ENCODE measurements at places on chromosomes 12 and 14. TPM values are rescaled to one million over a fixed set of nuclear protein-coding genes. Genes with fewer than 3 reads are reported as not detected.

DNA sequence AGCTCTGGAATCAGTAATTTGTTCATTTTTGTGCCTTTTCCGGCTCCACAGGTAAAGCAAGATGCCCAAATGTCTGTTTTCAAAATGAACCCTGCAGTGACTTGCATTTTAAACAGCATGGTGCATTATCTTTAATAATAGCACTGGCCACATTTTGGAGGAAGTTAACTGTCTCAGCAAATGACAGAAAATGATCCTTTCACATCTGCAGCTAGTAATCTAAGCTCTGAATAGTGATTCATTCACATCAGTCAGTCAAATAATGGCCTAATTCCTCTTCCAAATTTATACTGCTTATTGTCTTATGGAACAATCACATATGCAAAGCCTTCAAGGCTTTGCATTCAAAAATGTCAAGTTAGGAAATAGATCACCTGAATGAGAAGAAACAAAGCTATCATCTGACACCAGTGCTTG lies 75.6 kb downstream of the PPM1H start:
- no peak for DNase-seq

- DNase-seq, result no peak
These were observed 22.7 kb downstream of the HIF1A start for GRCh38 chr14:61718039-61718438.

SMIM41 gene
- 0.79 TPM for polyA plus RNA-seq

POTEM gene
- polyA plus RNA-seq, result not detected

GRCh38 chr14:68305738-68306137 lies 486.2 kb downstream of the RAD51B start:
- DNase-seq, result no peak

DNA sequence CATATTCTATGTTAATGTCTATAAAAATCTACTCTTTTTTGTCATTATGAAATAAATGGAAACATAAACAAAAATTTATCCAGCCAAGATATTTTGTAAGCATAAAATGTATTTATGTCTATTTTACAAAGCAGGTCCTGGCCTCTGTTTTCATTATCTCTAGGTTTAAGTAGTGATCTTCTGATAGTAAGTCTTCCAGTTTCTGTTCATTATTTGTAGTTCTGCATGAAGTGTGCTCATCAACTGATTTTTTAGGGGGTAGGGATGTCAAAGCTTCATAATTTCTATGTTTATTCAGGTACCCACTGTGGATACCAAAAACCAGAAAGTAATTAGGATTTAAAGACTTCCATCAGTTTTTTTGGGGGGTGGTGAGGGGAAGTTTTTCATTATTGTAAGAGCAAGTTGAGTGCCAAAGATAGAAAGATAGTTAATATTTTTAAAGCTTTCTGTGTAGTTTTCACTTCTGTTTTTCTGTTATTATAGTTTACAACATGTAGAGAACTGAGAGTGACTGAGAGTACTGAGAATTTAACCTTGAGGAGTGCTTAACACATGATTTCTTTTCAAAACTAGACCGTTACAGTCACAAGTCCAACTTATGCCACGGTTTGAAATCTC lies 30.6 kb upstream of the LMO3 start:
- no peak for DNase-seq

APEX1 gene
- 177 TPM for polyA plus RNA-seq

ZC2HC1C gene
- 5.3 TPM for polyA plus RNA-seq

DNA sequence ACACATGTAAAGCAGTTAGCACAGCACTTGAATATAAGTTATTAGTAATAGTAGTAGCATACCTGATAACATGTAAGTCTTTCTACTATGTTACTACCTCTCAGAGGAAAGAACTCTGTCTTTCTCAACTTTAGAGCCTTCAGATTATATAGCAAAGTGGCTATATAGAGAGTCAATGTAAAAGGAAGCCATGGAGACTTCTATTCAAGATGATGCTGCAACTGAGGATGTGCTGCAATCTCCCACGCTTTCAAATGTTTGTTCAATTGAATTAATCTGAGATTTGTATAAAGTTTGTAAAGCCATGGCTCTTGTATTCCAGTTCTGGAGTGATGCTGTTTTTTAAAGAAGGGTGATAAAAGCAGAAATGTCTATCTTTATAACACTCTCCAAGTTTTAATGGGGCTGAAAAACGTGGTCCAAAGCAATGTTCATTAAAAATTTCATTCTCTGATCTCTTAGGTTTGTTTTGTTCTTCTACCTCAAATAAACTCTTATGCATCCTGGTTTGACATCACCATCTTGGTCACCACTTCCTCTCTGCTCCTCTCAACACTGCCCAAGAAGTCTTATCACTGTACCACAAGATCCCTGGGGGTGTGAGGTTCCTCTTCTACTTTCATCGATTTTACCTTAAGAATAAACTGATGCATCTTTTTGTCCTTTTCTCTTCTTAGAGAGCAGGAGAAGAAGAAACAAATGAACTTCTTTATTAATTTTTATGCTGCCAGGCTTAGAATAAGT lies 40.6 kb downstream of the C12orf42 start:
- DNase-seq, result no peak

DNA sequence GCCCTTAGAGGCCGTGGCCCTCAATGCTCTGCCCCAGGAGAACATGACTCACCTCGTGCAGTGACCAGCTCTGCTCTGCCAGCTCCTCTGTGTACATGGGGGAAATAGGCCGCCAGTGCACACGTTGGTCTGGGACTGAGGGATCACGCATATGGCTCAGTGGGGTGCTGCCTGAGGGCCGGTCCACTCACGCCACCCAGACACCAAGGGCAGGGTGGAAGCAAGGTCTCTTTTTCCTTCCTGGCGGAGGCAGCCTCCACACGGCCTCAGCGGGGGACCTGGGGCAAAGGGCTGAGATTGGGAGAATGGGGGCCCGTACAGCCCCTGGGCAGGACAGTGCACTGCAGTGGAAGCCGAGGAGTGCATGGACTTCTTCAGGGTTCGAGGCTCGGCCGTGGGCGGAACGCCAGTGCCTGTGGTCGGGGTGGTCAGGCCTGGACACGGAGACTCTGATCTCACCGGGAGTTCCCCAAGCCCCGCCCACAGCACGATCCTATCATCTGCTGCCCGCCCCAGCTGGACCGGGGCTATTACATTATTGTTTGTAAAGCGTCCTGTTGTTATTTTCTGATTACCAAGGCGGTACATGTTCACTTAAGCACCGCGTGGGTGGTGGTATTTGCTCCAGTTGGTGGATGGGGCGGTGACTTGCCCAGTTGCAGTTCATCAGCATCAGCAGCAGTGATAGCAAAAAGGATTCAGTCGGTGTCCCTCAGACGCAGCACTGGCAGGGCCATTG lies 38.8 kb upstream of the TDRD9 start:
- no peak for DNase-seq

NOXRED1 gene
- polyA plus RNA-seq, result 2.4 TPM

GRCh38 chr12:104702565-104703139 lies 245.9 kb downstream of the CHST11 start:
- DNase-seq, result no peak

ANO2 gene
- 6.4 TPM for polyA plus RNA-seq

DNA sequence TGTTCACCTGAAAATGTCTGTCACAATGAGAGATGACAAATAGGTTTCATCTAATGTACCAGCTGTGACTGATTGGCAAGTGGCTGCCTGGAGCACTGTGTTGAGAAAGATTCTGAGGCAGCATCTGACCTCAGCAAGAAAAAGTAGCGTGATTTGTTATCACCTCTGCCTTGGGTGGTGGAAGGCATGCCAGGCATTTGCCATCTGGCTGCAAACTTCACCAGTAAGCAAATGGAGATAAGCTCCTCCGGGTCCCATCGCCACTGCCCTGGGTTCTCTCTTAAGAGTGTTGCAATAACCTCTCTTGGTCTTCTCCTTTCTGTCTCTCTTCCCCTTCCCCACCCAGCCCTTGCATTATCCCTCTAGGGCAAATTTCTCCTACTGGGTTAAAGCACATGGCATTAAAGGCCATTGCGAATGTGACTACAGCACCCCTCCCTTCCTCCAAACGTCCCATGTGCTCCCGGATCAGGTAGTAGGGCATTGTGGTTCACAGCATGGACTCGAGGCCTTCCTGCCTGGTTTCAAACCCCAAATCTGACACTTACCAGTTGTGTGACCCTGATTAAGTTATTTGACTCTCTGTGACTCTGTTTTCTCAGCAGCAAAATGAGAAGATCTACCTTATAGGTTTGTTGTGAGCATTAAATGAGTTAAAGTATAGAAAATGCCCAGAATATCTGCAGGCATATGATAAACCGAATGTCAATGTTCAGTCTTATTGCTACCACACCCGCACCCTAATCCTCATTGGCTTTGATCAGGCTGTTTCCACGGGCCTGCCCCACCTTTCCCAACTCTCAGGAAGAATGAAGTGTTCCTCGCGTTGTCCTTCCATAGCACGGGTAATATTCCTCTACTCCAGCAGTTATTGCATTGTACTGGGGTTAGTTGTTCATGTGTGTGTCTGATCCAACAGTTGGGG lies 8.2 kb upstream of the LGALS3 start:
- DNase-seq, result no peak

GRCh38 chr12:104473374-104473983 lies 16.7 kb downstream of the CHST11 start:
- no peak for DNase-seq

DNA sequence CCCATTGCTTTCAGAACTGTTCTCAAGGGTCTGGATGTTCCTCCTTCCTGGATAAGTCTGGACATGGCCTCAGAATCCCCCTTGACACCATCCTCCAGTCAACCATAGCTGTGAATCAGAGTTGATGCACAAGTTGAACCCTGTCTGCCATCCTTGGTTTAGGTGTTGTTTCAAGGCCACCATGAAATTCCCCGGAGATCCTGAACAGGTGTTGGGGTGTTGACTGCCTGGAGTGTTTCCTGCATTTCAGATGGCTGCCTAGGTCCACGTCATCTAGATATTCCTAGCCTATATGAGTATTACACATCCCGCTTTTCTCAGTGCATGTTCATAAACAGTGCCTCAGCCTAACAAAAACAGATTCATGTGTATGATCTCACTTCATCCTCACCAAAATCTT lies 86.7 kb upstream of the PWP1 start:
- DNase-seq, result no peak

DNA sequence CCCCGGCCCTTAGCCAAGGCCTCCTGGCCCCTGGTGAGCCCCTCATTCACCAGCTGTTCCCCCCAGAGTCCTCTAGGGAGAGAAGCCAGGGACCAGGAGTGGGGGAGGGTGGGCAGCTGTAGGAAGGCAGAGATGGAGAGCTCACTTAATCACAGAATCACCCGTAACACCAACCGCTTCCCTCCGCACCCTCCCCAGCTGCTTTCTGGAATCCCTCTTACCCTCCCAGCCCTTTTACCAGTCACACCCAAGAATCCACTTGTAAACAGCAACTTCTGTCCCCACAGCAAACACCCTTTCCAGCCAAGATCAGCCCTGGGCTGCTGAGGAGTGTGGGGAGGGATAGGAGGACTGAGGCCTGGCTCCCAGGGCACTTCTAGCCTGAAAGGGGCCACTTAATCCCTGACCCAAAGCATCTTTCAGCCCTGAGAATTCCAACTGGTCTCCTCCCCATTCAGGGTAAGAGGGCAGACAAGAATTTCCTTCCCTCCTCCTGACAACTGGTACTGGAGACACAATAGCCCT lies 18.8 kb downstream of the NCKAP5L start:
- DNase-seq, result peak; percentile 47

- no peak for DNase-seq
These were observed 159.9 kb downstream of the EGLN3 start for GRCh38 chr14:33790996-33791395.

GRCh38 chr12:47910486-47910885 lies 5.7 kb upstream of the VDR start:
- no peak for DNase-seq

GRCh38 chr12:105164068-105164467 lies 56.5 kb downstream of the WASHC4 start:
- no peak for DNase-seq

CRACR2A gene
- 1.5 TPM for polyA plus RNA-seq

GRCh38 chr12:111842556-111843396 lies 748 bp downstream of the MAPKAPK5 start:
- no peak for DNase-seq

DNA sequence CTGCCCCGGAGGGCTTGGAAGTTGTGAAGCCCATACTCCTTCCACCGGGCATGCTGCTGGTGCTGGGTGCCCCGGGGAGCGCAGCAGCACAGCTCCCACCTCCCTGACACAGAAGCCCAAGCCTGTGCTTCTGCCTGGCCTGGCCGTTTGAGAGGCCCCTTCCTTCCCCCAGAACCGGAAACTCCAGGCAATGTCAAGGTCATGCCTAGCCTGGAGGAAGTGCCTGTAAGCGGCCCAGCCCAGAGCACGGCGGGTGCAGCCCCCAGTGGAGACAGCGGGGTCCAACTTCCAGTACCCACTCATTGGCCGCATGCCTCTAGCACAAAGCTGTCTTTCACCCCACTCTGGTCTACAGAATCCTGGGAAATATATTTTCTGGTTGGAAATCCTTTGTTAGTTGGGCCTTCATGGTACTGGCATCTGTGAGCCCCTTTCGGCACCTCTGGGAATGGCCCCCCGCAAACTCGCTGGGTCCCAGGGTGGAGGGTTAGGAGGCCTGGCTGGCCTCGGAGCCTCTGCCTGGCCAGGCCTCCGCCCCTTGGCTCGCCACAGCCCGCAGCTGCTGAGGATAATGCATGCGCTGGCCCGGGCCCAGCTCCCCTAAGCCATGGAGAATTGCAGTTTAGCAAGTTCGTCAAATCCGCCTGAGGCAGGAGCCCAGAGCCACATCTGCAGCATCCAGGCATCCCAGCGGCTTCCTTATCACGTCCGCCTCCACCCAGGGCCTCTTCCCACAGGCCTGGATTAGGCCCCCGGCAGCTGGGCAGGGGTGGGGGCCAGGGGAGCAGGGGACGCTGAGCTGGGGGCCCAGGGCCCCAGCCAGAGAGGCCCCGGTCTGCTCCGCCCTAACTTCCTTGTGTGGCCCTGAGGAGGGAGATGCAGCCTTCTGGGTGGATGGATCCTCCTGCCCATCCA lies 48.9 kb upstream of the DLK1 start:
- no peak for DNase-seq

- peak; percentile 96 for DNase-seq
These were observed 18.6 kb downstream of the TPCN1 start for GRCh38 chr12:113239811-113240331.

SLC10A1 gene
- 0.21 TPM for polyA plus RNA-seq

DNA sequence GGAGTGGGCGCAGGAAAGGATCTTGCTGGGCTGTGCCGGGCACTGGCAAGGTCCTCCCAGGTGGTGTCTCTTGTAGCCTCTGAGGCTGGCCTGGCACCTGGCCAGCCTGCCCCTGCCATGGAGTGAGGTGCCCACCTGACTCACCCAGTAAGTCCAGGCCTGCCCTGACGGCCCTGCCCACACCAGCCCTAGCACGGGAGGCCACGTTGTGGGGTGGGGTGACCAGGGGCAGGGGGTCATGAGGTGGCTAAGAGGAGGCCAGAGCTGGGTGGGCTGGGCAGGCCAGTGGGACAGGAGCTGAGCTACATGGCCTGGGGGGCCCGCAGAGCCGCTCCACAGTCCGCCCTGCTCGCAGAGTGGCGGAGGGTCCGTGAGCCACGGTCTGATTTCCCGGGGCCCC lies 45.4 kb downstream of the KIF26A start:
- DNase-seq, result no peak

PROX2 gene
- 3.9 TPM for polyA plus RNA-seq

Data from spinal cord (tissue), 10 donors.